GM04503 (cell line): ENCODE measurements at places on chromosomes 11 and 22.

DNA sequence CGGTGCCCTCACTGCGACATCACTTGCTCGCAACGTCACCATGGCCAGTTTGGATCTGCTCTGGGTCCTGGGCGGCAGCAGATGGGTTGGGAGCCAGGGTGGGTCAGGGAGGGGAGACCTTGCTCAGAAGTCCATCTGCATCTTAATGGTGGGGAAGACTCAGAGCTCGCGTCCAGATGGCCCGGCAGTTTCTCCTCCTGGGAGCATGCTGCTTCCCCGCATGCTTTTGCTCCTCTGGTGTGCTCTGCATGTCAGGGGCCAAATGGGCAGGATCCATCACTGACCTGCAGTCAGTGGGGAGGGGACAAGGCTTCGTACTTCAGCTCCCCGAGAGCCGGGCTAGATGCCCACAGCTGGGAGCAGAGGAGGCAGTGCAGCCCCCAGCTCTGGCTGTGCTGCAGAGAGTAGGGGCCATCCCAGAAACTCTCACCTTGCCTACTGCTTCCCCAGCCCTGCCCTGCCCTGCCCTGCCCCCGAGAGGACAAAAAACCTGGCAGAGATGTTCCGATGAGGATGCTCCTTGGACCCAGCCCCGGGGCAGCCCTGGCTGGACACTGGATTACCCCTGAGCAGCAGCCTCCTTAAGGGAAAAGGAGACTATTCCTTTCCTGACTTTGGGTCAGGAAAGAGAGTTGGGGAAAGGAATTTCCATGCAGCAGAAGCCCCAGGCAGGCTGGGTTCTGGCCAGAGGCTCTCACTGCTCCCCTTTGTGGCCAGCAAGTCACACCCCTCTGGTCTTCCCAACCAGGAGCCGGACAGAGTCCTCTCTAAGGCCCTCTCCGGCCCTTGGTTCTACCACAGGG is 149.9 kb downstream of the PKNOX2 start:
- DNase-seq = no peak

- no peak for DNase-seq
Observed at GRCh38 chr11:45110562-45110961, 35.9 kb upstream of the PRDM11 start.

DNA sequence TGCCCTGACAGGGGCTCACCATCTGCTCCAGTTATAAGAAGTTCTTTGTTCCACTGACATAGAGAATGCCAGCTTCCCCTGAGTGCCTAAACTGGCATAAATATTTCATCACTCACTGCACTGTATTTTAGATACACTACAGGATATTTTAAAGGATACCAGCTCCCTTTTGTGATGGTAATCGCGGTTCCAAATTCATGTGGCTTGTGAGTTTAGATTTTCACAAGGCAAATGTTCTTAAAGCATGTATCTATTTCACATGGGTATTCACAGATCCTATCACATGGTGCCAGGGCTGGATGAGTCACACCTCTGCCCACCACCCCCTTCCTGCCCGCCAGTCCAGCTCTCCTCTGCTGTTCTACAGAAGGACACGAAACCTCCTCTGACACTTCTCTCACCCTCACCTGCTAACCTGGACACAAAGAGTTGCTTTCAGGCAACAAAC is 105.5 kb downstream of the KCNC1 start:
- no peak for DNase-seq

- no peak for DNase-seq
Observed at GRCh38 chr22:22713416-22713815, 69.0 kb downstream of the GGTLC2 start.

DNA sequence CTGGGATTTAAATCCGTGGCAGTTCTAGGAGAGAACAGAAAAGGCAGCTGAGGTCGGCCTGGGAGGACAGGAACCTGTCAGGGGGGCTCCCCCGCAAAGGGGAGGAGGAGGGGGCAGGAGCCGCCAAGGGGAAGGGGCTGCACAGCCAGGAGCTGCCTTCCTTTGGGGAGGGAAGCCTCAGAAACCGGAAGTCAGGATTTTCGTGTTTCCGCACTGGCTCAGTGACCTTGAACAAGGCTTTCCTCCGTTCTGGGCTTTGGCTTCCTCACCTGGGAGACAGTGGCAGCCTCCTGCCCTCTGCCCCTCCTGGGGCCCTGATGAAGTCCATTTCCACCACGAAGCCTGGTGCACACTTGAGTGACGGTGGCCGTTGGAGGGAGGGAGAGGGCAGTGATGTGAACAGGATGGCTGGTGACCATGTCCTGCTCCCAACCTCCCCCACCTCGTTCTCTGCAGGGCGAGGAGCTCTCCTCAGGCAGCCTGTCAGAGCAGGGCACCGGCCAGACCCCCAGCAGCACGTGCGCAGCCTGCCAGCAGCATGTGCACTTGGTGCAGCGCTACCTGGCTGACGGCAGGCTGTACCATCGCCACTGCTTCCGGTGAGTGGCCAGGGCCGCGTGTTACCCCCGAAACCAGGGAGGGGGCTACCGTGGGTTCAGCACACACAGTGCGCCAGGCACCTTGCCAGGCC is 12.6 kb downstream of the MICALL1 start:
- DNase-seq = no peak

GRCh38 chr11:2186669-2187279 is 15.2 kb upstream of the TH start:
- DNase-seq = no peak

DNA sequence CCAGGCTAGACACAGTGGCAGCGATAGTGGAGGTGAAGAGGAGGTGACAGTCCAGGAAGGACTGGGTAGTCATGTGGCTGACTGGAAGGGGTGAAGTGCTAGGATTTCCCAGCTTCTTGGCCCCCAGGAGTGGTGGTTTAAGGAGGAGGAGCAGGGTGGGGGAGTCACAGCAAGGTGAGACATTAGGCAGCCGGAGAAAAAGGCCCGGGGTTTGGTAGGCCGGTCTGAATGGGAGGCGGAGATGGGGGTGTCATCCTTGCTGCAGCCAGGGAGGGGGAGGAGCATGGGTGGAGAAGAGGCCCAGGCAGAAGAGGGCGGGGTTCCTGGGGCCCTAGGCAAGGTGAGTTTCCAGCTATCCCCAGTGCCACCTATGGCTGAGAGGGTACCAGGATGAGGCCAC is 6.1 kb downstream of the SIPA1 start:
- DNase-seq = no peak

DNA sequence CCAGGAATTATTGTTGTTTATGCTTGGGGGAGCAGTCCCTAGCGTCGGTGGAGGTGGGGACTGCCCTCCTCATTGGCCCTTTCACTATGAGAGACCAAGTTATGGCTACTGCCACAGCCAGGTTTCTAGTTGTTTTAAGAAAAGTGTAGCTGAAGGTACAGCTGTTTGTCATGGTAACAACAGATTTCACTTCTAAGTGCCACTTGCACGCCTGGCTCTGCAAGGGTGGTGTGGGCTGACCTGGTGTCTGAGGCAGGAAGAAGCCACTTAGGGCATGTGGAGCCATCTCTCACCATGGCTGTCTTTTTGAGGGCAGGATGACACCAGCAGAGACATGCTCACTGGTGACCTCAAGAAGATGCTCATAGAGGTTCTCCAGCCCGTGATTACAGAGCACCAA is 46.3 kb upstream of the MPEG1 start:
- no peak for DNase-seq

DNA sequence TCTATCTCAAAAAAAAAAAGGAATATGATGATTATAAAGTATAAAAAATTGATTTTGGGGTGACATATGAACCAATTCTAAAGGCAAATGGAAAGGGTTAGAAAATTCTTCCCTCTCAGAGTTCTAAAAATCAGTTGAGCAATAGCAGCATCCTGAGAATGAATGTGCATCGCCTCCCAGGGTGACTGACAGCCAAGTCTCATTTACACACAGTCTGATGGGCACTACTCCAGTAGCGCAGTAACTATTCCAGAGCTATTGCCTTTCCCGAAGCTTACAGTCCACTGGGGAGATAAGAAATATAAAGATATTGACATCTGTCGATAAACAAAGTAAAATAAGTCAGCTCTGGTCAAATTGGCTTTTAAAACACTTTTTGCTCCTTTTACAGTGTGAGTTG is 32.3 kb upstream of the SORL1 start:
- no peak for DNase-seq

DNA sequence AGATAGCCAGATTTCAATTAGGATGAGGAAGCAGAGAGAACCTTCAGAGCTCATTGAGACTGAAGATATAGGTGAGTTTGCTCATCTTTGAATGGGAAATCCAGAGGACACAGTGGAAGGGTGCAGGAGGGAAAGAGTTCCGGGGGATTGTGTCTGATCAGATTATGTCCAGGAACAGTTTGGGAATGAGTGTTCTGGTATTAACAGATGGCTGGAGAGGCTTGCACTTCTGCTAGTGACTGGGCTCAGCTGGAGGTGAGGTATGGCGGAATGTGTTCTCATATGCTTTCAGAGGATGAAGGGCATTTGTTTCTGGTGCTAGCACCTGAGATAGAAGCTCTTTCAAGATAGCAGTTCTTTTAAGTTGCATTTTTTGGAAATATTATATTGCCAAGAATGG is 27.6 kb downstream of the ALKBH3 start:
- no peak for DNase-seq

- DNase-seq = no peak
Observed at GRCh38 chr11:111538407-111539114, 2.0 kb upstream of the LAYN start.

GRCh38 chr11:115317277-115318185 is 186.7 kb downstream of the CADM1 start:
- no peak for DNase-seq

DNA sequence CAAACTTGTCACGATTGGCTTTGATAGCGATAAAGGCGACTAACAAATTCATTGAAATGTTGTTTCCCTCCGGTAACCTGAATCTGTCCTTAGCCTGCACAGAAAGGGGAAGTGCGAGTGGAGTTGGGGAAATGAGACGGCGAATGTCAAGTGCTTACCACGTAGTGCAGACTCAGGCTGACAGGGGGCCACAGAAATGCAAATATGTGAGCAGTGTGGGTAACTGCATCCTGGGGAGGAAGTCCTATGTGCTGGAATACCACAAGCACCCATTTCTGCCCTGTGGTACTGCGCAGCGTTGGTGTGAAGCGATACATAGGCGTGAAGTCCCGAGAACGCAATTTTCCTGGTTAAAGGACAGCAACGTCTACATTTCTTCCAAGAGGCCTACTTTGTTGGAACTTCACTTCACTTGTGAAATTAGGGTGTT is 869 bp upstream of the EIF4ENIF1 start:
- DNase-seq = peak; percentile 27

DNA sequence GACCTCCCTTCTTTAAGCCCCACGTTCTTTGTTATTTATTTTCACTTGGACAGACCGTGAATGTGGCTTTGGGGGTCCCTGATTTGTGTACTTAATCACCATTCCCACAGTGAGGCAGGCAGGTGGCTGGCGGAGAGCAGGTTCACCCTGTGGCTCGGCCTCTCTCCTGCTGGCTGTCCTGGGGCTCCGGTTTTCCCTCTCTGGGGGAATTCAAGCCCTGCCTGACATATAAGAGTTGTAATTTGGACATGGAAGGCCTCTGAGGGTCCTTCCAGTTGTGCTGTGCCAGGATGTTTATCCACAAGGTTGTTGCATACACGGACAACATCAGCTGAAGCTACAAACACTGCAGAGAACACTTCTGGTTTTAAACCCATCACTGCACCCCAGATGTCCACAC is 824.5 kb downstream of the TBC1D22A start:
- no peak for DNase-seq

DNA sequence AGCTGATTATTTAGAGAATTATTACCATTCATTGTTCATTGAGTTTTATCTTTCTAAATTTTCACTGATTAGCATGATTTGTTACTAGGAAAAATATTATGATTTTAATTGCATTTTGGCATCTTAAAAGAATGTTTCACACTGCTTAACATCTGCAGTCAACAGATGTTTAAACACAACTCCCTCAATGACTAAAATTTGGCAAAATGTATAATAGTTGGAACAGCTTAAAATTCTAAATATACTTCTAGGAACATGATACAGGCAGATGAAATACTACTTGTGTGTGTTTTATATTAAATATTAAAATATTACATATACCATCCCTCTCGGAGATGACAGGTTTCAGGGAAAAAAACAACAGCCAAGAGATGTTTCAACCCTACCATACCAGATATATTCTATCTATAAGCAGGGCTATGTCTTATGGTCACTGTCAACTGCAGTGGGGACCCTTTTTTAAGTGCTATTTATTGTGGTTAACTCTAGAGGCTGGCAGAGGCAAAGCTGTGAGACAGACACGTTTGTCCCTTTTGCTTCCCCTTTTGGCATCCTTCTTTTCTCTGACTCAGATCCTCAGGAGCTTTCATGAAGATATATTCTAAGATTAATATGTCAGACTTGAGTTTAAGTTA is 81.9 kb downstream of the BDNF start:
- no peak for DNase-seq

DNA sequence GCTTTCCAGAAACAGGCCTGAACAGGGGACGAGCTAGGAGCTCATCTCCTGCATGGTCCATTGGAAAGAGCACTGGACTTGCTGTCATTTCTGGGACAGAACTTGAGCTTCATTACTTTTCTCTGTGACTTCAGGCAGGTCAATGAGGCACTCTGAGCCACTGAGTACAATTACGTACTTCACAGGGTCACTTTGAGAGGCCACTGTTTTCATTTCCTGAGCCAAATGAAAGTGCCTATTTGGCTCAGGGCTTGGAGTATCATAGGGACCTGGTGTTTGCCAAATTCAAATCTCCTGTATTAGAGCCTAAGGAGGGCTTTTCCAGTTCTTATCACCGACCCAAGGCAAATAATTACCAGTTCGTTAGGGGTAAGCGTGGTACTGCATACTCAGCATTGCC is 319.3 kb downstream of the CADM1 start:
- no peak for DNase-seq

GRCh38 chr11:83543706-83544439 is 257.7 kb upstream of the CCDC90B start:
- no peak for DNase-seq

DNA sequence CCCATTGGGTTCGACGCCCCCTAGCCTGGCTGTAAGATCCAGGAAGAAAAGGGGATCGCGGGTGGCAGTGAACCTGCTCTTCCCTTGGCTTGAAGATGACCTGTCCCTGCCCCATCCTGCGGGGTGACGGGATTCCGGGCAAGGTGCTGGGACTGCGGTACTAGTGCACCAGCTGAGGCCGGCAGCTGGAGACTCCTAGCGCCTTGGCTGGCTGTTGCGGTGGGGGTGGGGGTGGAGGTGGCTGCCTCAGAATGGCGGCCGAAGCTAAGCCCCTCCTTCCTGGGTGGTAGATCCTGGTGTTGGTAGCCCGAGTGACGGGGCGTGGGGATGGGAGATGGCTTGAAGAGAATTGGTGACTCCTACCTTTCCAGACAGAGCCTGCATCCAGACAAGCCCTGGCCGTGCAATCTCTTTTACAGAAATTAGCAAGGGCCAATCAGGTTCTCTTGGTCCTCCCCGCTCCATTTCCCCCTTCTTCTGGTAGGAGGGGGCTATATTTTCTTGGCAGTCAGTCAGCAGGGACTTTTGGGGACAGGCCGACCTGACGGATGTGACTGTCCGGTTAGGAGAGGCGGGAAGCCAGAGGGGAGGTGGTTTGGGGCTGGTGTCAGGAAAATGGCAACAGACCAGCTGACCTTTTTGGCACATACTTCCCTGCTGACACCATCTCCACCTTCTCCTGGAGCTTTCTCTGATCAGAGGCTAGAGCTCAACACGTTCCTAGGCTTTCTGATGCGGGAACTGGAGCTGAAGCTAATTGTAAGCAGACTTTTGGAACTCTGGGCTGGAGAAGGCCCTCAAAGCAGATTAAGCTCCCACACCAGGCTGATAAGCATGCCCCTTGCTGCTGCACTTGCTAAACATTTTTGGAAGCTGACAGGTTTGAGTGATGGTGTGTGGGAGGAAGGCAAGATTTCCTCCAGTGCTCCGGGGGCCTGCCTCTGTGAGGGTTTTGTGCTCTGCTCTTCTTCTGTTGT is 2.0 kb downstream of the NAV2 start:
- no peak for DNase-seq
